ENCODE measurements at places on chromosomes 3 and 15. TPM values are rescaled to one million over a fixed set of nuclear protein-coding genes. Genes with fewer than 3 reads are reported as not detected.
A peak's percentile ranks its signal among the peaks of the same experiment; 100 is the strongest.

Gene SEMA7A
- 6.1 TPM for polyA plus RNA-seq

DNA sequence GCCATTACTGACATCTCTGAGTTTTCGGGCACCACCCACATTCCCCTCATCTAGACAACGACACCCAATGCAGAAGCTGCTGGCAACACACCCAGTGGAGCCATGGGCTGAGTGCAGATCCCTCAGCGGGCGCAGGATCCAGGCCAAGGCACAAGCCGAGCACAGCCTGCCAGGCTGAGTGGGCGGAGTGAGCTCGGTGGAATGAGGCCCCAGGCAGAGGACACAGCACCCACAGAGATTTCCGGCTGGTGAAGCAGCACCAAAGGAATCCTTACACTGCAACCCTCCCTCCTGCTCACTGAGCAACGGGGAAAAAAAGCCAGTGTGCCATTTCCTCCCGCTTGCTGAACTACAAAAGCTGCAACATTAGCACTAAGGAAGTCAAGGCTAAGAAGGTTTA is 34.3 kb downstream of the ZMAT3 start:
- DNase-seq, result no peak

Gene TMOD2
- polyA plus RNA-seq, result 6.8 TPM

Gene SPESP1
- polyA plus RNA-seq, result 2.2 TPM

DNA sequence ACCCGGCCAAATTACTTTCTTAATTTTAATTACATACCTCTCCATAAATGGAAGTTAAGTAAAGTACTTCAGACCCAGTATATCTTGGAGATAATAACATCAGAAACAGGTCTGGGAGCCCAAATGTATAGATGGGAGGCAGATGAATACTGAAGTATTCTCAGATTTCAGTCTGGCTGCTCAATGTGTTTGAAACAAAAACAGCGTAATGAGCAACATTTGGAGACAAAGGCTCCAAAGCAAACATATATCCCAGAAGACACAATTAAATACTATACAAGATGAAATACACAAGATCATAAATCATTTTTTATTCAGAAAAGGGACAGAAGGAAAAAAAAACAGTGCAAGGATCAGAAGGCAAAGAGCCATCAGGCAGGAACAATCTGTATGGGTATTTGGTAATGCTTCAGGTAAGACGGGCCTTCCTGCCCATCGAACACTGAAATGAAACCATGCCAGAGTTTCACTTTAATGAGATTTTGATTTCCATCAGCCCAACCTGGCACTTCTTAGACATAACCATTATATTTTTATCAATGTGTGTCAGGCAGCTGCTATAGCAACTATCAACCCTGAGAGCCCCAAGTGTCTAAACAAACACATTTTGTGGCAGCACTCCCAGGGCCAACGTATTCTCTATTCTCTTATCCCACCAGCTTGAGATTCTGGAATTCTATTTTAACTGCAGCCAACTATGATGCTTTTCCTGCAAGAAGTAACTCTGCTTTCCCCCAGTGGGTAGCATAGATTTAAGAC is 210.8 kb downstream of the STT3B start:
- DNase-seq, result no peak

DNA sequence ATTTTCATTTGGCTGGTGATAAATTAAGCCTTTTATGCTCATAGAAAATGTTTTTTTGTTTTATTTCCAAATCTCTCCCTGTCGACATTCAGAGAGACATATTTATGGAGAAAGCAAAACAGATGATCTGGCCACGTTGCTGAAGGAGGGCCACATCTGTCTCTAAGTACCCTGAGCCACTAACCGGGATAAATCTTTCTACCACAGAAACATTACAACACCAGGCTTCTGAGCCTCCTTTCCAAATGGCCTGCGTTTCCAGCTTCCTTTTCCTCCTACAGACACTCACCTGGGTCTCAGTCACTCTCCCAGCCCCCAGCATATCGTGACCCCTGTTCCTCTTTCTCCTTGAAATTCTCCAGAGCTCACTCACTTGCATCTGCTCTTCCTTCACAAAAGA is 161.0 kb downstream of the ARRDC4 start:
- DNase-seq, result no peak

Gene ST3GAL6
- 18.9 TPM for polyA plus RNA-seq

- no peak for DNase-seq
These were observed 200.7 kb downstream of the KCNH8 start for GRCh38 chr3:19348941-19349564.

Gene PRICKLE2
- 31.6 TPM for polyA plus RNA-seq

- no peak for DNase-seq
These were observed 51.8 kb downstream of the LMCD1 start for GRCh38 chr3:8553405-8553804.

- no peak for DNase-seq
These were observed 160.7 kb downstream of the MEX3B start for GRCh38 chr15:81885135-81885534.

Gene TM6SF1
- 3.7 TPM for polyA plus RNA-seq

Gene GOLGA8N
- 27.6 TPM for polyA plus RNA-seq

Gene LMAN1L
- not detected for polyA plus RNA-seq

Gene MFAP1
- 53.9 TPM for polyA plus RNA-seq

DNA sequence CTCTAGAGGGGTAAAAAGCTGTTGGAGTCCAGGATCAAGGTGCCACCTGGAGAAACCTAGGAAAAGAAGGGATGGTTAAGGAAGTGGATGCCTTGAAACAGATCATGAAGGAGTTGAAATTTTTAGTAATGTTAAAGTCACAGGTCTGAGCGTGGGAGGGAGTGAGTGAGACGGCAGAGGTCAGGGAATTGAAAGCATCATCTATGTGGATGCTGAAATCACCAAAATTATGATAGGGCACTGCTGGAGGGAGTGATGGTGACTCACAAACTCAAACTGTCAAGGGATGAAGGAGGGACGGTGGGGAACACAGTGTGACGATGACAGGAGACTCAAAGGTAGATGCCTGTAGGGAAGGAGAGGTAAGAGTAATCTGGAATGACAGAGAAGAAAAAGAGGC is 205.7 kb downstream of the OSBPL10 start:
- no peak for DNase-seq

DNA sequence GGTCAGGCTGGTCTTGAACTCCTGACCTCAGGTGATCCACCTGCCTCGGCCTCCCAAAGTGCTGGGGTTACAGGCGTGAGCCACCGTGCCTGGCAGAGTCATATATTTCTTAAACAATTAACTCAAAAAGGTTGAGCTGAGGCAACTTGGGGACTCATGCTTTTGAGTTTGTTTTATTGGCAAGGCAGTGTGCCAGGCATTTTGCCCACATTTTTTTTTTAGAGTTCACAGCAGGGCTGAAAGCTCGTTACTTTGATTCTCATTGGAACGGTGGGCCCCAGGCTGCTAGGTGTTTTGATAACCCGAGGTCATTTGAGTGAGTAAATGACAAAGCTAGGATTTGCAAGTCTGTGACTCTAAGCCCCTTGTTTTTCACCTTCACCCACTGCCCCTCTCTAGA is 76.2 kb downstream of the CCK start:
- no peak for DNase-seq

GRCh38 chr3:52615166-52615565 is 70.5 kb downstream of the PBRM1 start:
- DNase-seq, result peak; percentile 79

DNA sequence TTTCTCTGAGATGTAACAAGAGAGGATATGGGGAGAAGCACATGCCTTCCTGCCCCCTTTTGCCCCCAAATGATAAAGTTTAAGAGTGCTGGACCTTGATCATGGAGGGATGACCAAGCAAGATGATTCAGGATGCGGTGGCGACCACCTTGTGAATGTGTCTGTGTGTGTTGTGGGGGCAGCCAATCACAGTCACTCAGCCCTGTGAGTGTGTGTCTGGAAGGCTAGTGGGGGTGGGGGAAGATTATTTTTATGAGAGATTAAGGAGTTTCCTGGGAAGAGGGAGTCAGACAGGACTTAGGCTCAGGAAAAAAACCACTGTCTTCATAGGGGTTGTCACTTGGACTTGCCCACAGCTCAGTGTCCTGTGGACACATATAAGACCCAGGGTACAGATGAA is 57.8 kb upstream of the KY start:
- DNase-seq, result no peak

Gene FBXO22
- 53.3 TPM for polyA plus RNA-seq

DNA sequence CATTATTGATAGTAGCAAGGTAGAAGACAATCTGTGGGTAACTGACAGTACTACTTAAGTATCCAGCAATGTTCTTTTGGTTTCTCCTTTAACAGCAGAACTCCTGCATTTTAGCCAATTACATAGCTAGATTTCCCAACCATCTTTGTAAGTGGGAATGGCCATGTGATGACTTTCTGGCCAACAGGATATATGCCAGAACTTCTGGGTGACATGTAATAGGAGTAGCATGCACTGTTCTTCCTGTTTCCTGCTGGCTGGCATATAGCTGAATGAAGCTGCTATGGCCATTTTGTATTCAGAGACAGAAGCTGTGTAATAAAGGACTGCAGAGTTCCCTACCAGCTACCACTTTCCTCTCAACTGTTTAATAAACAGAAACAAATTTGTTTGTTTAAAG is 18.0 kb downstream of the SPICE1 start:
- DNase-seq, result no peak

DNA sequence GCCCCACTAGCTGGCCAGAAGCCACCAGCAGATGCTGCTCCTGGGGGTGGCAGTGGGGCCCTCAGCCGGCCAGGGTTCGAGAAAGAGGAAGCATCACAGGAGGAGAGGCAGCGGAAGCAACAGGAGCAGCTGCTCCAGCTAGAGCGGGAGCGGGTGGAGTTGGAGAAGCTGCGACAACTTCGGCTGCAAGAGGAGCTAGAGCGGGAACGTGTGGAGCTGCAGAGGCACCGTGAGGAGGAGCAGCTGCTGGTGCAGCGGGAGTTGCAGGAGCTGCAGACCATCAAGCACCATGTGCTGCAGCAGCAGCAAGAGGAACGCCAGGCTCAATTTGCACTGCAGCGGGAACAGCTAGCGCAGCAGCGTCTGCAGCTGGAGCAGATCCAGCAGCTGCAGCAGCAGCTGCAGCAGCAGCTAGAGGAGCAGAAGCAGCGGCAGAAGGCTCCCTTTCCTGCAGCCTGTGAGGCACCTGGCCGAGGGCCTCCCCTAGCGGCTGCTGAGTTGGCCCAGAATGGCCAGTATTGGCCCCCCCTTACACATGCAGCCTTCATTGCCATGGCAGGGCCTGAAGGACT is 17.5 kb upstream of the APEH start:
- DNase-seq, result no peak

Gene MUC13
- not detected for polyA plus RNA-seq

- DNase-seq, result peak; percentile 7
These were observed 36.2 kb downstream of the BBS4 start for GRCh38 chr15:72722071-72722696.

DNA sequence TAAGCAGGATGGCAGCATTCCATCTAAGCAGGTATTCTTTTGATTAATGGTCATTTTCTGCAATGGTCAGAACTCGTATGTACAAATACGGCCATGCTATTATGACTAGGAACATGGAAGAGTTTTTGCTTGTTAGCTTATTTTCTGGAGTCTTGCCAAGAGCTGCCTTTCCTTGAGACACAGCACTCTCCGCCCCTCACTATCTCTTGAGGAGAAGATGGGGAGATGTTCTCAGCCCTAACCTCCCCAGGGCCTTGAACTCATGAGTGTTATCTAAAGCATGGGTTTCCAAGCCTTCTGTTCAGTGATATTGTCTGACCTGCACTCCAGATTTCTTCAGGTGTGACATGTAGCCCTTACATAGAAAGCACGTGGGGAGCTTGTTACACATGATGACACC is 65.9 kb upstream of the ACTC1 start:
- DNase-seq, result no peak

Gene AADACL2
- polyA plus RNA-seq, result not detected

DNA sequence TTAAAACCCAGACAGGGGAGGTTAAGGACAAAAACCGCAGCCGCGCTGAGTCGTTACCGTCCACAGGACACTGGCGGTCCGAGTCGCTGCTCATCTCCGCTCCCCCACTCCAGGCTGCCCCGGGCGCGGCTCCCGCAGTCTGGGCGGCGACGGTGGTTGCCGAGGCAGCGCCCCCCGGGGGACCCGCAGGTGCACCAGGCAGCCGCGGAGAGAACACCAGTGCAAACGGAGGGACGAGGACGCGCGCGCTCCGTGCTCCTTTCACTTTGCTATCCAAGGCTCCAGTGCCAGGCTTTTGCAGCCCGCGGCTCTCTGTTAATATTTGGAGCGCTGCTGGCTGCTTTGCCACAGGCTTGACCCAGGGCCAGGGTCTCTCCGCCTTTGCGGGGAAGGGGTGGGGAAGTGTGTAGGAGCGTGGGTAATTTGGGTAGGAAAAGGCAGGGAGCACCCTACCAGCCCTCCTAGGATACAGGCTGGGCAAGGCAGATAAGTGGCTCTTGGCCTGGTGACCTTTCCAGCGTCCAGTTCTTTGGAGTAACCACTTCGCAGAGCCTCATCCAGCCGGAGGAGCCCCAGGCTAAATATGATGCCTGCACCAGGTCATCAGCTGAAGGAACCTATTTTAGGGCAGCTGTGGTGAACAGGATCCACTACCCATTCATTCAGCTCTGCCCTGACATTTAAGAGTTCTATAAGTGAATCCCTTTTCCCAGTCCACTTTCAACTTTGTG is at the start of gene GADL1:
GADL1 (minus strand) TSS at position 141 of the 731 bp plus-strand sequence; CDS start at position 94, 47 bp downstream.
- peak; percentile 39 for DNase-seq

- DNase-seq, result no peak
These were observed 338.1 kb downstream of the GAP43 start for GRCh38 chr3:115961380-115961779.

DNA sequence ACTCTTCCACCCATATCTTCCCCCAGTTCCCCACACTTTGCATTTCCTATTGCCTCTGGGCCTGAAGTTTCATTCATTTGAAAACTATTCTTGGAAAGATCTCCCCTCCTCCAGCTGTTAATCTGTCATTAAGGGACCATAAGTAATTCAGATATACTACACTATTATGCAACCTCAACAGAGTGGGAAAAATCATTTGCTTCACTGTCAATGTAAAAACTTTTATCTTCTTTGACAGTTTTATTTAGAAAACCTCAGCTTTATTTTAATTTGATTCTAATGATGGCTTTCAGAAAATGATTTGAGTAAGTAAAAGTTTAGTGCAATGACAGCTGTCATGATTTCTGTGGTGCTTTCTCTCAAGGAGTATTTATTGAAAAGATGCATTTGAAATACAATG is 435.3 kb upstream of the KCNMB2 start:
- no peak for DNase-seq

DNA sequence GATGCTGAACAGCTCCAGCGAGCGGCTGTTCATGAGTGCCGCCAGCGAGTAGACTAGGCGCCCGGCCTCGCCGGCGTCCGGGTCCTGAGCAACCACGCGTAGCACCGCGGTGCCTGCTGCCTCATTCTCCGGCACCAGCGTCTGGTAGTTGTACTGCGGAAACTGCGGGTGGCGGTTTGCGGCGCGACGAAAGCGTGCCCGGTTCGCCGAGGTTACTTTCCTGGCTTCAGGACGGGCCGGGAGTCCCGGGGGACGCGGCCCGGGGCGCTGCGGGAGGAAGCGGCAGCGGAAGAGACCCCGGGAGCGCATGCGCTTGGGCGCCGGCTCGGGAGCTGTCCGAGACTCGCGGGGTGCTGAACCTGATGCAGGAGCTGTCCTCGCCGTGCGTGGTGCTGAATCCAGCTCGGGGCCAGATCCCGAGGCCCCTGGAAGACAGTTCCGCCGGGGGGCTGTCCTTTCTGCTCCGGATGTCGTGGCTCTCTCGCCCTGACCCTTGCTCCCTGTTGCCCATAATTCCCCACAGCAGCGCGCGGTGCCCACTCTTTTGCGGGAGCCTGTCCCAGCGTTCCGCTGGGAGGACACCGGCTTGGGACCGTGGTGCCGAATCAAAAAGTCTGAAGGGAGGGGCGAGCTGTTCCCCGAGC is 1.1 kb downstream of the CELSR3 start:
- peak; percentile 70 for DNase-seq
